Stimulated activated CD8-positive, alpha-beta memory T cell treated with anti-CD3 and anti-CD28 coated beads, Interleukin-4, amount 100 ng/mL, for 1 hour (primary cell): ENCODE measurements at places on chromosomes 5 and 9.
A peak's percentile ranks its signal among the peaks of the same experiment; 100 is the strongest.

DNA sequence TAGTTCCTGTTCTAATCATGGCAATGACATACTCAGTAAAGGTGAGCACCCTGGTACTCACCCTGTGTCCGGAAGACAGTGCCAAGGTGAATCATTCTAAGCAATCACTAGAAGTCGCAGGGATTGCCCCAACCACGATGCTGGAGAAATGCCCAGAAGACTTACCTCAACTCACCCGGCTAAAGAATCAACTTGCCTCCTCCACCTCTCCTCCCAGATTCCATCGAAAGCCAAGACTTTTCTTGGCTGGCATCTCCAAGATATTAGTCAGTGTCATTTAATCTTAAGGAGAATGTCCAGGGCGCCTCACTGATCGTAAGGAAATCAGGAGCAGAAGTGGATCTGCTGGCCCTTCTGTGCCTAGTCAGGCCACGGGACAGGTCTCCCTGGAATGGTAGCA is 204.9 kb downstream of the ERCC6L2 start:
- DNase-seq: no peak

- no peak for DNase-seq
Measured at GRCh38 chr9:133132174-133132573, 11.1 kb upstream of the RALGDS start.

- no peak for DNase-seq
Measured at GRCh38 chr5:124352312-124352711, 394.1 kb downstream of the ZNF608 start.

DNA sequence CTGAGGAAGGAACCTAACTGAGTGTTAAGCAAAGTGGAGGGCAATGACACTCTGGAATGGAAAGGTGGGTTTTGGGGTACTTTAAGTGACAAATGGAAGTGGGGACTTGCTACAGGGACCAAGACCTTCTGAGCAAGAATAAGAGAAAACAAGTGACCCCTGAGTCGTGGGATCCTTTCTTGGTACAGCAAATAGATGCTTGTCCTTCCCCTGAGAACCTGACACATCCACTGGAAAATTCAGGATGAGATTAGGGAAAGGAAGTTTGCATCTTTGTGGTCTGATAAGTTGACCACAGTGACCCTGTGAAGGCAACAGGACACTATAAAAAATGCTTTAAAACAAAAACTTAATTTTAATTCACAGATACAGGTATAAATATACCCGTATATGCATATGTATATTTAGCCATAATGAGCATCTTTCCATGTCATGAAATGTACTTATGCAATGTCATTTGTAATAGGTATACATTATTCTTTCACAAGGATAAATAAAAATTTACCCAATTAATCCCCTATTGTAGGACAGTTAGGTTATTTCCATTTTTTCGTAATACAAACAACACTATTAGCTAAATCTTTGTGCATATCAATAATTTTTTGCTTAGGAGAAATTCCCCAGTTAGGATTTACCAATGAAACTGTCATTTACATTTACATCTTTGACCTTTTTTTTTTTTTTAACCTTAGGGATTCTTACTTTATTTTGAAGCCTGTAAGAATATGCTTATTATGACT is 2.0 kb upstream of the IRF1 start:
- no peak for DNase-seq

- no peak for DNase-seq
Measured at GRCh38 chr9:18548456-18548855, 74.5 kb downstream of the ADAMTSL1 start.

DNA sequence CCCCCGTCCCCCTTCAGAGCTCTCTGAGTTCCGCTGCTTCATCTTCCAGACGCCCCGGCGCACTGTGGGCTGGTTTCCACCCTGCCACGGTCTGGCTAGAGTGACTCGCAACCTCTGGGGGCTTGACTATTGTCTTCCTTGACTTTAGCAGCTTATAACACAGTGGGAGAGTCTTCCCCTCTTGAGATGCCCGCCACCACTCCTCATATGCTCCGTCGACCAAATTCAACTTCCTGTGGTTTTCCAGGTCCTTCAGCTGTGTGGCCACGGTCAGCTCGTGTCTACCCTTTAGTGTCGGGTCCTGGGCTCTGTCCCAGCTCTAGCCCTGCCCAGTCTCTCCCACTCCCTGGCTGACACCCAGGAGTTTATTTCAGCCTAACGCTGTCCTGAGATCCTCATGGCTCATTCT is 28.2 kb upstream of the NCS1 start:
- DNase-seq: no peak

- peak; percentile 26 for DNase-seq
Measured at GRCh38 chr9:137156567-137157375, 13.1 kb downstream of the LRRC26 start.

- DNase-seq: no peak
Measured at GRCh38 chr9:126361810-126362238, 35.2 kb downstream of the MVB12B start.

DNA sequence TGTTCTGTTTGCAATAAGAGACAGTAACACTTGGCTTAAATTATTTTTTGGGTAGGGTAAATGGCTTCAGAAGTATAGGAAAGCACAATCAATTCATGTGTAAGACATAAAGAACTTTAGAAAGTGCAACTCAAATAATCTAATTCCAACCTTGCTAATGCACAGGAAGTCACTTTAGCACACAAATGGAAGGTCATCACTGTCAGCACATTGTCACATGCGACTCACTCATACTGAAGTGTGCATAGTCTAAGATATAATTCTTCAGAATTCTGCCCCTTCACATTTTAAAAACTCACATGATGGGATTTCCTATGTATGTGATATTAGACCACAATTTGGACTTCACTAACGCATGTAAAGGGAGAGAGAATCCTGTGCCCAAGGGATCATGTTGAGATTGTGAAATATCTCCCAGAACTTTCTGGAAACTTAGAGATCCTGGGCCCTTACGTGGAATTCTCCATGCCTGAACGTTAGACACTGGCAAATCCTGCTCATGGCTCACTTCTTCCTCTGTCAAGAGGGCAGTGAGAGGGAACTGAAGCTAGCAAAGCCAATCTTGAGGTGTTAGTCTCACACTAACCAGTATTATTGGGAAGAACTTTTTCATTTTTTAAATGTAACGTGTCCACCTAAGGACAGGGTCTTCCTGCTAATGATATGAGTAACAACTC is 403.2 kb upstream of the PTGER4 start:
- no peak for DNase-seq

DNA sequence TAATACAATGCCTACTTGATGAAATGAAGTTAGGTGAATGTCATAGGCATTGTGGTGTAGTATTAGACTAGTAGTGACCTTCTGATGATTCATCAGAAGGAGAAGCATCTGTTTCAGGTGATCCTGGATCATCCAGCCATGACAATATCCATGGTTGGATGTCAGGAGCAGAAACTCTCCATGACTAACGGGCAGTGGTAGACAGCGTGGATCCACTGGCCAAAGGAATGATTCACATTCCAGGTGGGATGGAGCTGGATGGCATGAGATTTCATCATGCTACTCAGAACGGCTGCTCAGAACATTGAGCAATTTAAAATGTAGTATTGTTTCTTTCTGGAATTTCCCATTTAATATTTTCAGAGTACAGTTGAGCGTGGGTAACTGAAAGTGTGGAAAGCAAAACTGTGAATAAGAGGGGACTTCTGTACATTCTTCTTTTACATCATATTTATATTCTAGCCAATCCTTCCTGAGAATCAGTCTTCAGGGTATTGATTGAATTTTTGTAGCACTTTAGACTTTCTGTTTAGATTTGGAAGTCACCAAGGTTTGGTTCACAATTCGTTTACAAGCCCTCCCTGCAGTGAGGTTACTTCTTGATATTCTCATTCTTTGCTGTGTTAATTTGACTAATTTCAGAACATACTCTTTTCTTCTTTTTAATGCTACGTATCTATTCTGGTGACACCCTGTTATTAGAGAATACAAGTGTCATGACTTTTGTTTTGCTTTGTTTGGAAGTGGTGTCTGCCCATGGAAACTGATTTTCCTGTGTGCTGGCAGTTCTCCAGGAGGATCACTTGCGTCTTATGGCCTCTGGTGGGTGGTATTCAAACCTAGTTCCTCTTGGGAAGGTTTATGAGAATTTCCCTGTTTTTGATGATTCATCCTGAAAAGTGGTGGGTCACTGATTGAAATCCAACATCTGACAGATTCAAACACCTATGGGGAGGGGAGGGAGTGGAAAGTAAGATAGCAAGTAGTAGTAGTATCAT is 12.2 kb upstream of the CLINT1 start:
- no peak for DNase-seq

DNA sequence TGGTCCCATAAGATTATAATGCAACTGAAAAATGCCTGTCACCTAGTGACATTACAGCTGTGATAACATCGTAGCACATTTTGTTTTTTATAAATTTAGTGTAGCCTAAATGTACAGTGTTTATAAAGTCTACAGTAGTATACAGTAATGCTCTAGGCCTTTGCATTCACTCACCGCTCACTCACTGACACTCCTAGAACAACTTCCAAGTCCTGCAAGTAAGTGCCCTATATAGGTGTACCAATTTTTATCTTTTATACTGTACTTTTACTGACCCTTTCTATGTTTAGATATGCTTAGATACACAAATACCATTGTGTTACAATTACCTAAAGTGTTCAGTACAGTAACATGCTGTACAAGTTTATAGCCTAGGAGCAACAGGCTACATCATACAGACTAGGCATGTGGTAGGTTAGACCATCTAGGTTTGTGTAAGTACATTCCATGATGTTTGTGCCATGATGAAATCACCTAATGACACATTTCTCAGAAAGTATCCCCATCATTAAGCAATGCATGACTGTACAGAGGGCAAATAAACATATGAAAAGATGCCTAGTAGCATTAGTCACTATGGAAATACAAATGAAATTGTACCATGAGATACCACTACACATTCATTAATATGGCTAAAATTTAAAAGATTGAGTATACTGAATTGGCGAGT is 127.6 kb downstream of the TRPM6 start:
- DNase-seq: no peak

DNA sequence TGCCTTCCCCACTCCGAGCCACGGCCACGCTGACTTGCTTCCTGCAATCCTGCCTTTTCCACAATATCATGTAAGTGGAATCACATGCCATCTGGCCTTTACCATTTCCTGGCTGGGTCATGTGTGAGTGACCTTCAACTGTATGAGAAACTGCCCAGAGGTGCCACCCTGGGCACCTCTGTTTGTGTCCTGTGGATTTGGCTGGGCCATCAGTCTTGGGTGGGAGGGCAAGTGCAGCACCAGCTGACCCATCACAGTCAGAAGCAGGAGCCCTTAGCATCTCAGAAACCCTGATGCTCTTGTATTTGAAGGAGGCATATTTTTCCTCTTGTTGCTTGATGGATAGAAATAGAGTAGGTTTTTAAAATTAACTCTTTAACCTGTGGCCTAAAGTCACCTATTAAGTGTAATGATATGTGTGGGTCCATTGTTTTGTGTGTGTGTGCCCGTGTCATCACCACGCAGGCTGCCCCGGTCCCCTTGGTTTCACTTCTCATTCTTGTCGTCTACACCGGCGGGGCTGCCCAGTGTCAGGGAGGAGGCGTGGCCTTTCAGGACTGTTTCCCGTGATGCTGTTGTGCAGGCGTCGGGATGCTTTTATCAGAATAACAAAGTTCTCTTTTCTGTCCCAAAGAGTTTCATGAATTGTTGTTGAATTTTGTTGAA is 52.1 kb upstream of the CACNA1B start:
- DNase-seq: no peak

DNA sequence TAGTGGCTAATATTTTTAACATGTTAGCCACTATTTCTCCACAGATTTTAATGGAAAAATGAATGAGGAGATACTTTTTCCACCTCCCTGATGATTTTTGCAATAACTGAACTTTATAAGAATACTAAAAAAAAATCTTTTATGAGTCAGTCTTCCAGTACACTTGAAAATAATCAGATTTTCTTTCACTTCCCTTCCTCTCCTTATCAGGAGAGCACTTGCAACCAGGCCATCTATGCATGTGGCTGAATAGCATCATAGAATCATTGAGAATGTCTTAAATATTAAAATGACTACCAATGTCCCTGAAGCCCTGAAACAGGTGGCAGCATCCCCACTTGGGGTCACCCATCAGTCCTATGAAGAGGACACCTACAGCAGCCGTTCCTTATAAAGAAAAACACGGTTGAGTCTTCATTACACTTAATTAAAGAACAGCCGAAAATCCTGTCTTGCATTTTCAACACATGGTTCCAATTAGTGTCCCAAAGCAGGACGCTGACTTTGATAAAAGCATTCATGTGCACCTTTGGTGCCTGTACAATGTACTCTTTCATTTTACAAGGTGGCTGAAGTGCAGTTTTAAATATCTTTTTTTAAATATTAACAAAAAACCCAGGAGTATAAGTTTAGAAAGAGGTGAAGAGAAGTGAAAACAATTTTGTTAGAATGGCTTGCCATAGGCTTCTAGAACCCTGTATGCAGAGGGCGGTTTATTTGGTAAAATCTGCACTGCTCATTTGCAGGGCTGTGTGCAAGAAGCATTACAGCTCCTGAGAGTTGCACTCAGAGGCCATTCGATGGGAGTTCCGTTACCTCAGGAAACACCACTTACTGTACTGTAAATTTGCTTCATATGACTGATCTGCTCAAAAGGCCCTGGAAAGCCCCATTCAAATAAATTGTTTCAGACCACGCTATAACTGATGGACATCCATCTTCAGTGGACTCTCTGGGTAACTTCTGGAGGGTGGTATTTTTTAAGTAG is 106.9 kb upstream of the VCAN start:
- DNase-seq: no peak

- no peak for DNase-seq
Measured at GRCh38 chr9:14141699-14142098, 172.2 kb downstream of the NFIB start.

GRCh38 chr9:11318946-11319345 is 706.1 kb upstream of the PTPRD start:
- no peak for DNase-seq

GRCh38 chr5:136014049-136015002 is 14.5 kb upstream of the TGFBI start:
- no peak for DNase-seq

DNA sequence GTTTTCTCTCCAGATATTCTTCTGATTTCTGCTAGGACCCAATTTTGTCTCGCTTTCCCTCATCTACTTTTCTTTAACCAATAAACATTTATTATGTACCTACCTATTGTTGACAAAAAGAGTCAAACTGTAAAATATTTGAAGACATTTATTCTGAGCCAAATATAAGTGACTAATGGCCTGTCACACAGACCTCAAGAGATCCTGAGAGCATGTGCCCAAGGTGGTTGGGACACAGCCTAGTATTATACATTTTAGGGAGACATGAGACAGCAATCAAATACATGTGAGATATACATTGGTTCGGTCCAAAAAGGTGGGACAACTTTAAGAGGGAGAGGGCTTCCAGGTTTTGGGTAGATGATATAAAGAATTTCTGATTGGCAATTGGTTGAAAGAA is 191.8 kb downstream of the NXNL2 start:
- DNase-seq: no peak

DNA sequence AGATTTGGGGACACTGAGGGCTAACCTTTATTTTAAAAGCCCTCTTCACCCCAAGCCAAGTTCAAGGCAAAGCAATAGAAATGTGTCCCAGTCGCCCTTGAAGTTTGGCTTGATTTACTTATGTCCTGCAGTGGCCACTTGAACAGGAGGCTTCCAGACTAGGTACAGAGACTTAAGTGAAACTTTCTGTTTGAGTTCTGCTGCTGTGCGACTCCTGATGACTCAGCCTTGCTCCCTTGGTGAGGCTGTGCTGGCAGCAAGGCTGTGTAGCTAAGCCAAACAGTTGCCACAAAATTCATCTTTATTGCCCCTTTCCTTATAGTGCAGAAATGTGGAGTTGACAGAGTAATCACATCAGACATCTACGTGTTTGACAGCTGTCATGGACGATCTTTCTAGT is 68.8 kb upstream of the NTRK2 start:
- DNase-seq: no peak
